ENCODE measurements at places on chromosomes 6 and 20.
A peak's percentile ranks its signal among the peaks of the same experiment; 100 is the strongest.

DNA sequence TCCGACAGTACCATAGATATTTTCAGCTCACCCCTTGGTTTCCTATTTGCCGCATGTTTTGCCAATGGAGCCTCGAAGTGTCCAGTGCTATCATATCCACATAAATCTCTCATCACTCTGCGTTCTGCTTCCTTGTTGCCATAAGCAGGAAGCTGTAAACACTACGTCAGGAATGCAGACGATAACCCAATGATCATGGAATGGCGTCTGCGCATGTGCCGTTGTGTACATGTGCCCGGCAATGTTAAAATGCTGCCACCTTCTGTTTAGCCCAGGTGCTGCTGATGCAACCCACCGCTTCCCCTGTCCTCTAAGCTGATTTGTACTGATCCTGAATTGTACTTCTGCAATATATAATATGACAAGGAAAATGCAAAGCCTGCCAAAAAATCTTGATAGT, 607.5 kb downstream of the HDGFL1 start:
- no peak for DNase-seq

GRCh38 chr6:33276581-33276863, 401 bp upstream of the B3GALT4 start:
- DNase-seq: no peak

DNA sequence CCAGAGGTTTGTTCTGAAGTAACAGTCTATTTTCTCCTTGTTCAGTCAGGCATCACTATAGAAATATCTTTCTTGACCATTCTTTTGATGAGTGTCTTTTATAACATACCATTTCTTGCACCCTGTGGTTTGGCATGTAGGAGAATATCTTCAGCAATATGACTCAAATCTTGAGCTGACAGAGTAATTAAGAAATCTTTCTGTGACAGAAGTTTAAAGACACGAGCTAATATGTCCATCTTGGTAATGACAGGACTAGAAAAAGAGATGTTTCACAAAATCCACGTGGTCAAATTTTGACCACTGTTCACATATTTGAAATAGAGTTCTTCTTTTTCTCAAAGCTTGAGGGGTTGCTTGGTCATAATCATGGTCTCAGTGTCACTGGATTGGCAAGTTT, 149.9 kb downstream of the MYB start:
- DNase-seq: no peak

DNA sequence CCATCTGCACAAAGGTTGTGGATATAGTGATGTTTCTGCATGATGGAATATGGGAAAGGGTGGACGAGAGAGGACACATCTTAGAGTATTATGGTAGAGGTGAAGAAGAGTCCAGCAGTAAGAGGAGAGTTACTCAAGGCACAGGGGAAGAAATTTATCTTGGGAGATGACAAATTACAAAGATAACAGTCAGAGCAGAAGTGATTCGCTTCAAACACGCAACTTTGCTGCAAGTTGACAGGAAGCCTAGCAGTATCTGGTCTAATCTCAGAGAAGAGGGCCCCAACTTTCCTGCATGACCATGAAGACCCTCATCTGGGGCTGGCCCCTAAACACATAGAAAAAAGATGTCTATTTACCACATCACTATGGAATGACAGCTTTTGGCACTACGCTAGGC, 1.2 kb upstream of the CALHM6 start:
- no peak for DNase-seq

DNA sequence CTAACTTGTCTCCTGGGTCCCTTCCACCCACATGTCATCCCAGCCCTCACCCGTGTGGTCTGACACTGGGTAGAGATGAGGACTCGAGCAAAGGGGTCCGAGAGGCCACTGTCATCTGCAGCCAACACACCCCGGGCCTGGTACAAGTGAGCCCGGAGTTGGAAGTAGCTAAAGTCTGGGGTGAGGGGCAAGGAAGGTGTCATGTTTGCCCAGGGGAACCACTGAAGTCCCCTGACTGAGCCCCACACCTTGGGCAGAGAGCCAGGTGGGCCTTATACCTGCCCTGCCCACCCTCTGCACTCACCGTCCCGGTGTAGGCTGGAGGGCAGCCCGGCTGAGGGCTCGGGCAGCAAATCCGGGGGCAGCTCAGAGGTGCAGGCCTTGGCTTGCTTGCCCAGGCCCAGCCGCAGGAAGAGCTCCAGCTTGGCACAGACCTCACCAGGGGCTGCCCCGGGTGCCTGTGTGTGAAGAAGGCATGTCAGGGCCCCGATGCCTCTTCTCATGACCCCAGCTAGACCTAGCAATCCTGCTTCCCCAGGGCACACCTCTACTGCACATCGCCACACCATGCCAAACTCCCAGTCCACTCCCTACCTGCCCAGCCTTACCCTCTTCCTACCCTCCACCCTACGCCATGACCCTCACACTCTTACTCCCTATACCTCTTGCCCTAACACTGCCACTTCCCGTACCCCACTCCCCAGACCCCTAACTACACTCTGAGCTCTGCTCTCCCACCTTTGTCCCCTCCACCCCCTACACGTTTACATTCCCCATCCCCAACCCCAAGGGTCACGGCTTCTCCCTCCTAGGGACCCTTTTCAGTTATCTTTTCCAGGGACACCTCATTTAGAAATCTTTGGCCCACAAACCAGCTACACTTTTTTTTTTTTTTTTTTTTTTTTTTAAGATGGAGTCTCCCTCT, 31.7 kb upstream of the SPAG4 start:
- DNase-seq: no peak

DNA sequence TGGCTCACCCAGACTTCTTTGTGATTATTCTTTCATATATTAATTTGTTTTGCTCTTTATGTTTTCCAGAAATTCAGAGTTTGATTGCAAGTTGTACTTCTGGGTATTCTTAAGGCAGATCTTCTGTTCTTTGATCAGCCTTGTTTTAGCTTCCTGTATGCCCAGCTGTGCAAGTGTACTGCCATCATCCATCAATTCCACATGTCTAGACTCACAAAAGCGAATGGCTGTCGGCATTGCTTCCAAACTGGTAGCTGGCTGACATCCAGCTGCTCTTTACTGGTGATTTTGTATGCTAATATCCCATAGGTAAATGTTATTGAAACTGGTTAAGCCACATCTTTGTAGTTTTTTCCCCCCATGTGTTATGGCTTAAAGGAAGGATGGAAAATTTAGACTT, 1084.8 kb upstream of the CITED2 start:
- DNase-seq: no peak

DNA sequence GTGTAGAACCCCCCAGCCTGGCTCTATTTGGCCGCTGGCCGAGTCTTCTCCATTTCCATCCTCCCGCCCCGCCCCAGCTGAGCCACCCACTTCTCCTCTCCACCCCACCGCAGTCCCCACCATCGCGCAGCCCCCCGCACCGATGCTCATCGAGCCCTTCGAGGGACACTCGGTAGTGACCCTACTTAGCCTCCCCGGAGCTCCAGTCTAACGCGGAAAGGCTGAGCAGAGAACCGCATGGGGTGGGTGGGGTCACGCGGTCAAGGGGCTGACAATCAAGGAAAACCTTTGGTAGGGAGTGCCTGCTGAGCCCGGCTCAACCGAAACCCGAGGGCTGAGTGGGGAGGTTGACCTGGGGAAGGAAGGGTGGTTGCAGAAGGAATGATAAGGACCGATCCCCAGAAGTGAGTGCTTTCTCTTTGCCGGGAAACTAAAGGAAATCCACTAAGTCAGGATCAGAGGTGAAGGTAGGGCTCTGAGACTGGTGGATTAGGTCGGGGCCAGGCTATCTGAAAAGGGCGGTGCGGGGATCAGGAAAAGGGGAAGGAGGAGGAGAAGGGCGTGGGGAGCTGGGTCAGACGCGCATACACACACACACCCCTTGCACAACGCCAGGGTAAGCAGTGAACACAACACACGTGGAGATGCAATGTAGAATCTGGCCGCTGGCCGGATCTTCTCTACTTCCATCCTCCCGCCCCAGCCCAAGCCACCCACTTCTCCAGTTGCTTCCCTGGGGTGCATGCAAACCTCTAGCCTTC, 49.8 kb downstream of the CPXM1 start:
- no peak for DNase-seq

DNA sequence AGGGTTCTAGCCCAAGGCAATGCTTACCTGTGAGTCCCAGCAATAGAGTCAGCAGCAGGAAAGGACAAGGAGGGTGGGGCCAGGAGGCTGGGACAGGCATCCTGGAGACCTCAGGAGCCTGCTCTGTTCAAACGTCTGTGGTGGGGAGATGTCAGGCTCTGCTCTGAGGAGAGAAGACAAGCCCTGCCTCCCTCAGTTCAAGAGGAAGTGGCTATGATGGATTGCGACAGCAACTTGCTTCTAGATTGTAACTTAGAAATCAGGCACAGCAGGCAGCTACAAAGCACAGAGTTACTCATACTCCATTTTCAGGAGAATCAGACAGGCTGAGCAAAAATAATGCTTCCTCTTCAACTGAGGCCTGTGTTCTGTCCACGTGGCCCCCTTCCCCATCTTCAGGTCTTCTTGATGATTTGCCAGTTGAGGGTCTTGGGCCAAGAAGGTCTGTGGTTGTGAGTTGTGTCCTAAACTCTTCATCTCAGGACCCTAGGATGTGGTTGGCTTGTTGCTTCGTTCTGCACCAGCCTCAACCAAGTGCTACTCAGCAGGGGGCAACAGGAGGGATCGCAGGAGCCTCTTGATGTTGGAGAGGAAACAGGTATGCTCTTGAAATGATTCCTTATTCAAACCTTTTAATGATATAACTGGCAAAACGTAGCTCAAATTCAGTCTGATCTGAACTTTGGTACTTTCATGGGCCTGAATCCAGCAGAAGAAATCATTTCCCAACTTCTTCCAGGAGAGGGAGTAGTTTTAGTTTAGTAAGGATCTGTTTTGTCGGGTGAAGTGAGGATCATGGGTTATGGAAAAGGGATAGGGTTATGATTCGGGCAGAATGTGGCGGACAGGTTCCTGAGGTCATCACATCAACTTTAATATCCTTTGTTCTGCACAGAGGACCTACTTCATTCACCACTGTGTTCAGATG, 31.0 kb downstream of the SIRPB1 start:
- DNase-seq: no peak

GRCh38 chr6:168294901-168295300, 24.7 kb downstream of the DACT2 start:
- no peak for DNase-seq

GRCh38 chr6:108782179-108783041, 65.8 kb upstream of the ARMC2 start:
- peak; percentile 83 for DNase-seq

DNA sequence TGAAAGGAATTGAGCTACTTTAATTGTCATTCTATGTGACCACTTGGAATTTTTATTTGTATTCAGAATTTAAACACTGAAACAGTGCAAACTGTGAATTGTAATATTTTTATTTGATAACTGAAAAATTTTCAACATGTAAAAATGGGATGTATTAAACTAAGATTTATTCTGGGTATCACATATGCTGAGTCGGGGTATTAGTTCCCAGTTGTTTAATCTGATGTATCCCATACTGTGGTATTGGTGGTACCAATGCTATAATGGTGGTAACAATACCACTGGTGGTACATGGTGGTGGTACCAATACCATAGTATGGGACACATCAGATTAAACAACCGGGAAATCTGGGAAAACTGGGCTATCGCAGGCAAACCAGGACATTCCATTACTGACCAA, 79.4 kb downstream of the CDC5L start:
- no peak for DNase-seq

DNA sequence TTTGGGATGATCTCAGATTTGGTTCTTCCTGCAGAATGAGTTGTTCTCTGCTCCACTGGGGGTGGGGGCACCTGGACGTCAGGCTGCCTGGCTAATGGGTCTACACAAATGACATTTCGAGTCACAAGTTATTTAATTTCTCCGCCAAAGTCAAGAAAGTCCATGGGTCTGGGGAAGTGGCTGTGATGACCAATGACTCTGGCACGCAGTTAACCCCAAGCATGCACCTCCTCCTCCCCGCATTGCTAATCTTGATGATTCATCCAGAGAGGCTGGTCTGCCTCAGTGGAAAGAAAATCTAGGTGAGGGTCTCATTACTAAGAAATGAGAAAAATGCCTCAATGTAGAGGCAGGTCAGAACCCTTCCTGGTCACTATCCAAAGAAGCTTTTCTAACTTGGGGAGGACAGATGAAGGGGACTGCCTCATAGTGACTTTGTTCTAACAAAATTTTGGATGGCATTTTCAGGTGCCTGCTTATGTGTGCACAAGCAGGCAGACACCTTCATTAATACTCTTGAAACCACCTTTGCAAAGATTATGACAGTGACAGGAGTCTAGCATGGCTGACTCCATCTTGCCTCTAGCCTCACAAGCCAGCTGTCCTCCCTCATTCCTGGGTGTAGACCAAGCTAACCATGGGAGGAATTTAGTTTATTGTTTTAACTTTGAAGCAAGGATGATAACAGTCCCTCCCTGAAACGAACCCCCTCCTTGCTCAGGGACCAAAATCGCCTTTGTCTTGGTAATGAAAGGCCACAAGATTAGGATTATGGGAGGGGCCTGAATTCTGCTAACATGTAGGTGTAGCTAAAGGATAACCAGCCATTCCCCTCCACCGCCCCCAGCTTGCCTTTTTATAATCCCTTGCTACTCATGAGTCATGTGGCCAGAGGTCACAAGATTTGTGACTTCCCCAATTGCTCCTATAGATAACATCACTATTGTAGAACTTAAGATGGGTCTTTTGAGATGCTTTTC, 98.6 kb upstream of the MRPS10 start:
- peak; percentile 26 for DNase-seq

- DNase-seq: no peak
These were observed 1.3 kb downstream of the SIRPB1 start for GRCh38 chr20:1618479-1618878.

DNA sequence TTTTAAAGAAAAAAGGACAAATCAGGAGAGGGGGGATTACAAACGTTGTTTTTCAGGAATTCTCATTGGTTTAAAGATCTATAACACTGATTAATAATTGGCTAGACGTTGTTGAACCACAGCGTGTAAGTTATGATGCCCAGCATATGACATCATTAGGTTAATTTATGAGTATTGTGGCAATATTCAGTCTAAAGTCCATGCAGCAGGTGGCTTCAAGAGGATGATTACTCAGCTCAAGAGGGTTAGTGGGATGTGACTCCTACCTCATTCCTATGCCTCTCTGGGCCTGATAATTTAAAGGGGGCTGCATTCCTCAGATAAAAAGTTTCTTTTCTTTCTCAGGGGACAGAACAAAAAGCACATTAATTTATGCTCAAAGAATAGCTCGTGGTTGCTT, 1309.0 kb downstream of the EPHA7 start:
- DNase-seq: no peak

- no peak for DNase-seq
These were observed 312.7 kb upstream of the JARID2 start for GRCh38 chr6:14933183-14933544.

GRCh38 chr20:51735728-51736600, 32.2 kb downstream of the ATP9A start:
- DNase-seq: no peak

- DNase-seq: no peak
These were observed 13.9 kb upstream of the TNFRSF6B start for GRCh38 chr20:63682384-63683139.

- DNase-seq: no peak
These were observed 69.9 kb upstream of the HDAC2 start for GRCh38 chr6:114040871-114041270.
